H9 (cell line): ENCODE measurements at places on chromosomes 6 and 20.

GRCh38 chr6:111663692-111664564, 58.2 kb upstream of the TRAF3IP2 start:
- no peaks in the 10 kb centered on the region for H3K36me3 ChIP-seq
- peak overlapping the region; percentile 29 for H3K27ac ChIP-seq
- peak overlapping the region; percentile 65; the same call in 1 of the 3 replicates for H3K4me3 ChIP-seq
- H3K4me1 ChIP-seq, result peaks cover 23% of the 10 kb centered on the region

DNA sequence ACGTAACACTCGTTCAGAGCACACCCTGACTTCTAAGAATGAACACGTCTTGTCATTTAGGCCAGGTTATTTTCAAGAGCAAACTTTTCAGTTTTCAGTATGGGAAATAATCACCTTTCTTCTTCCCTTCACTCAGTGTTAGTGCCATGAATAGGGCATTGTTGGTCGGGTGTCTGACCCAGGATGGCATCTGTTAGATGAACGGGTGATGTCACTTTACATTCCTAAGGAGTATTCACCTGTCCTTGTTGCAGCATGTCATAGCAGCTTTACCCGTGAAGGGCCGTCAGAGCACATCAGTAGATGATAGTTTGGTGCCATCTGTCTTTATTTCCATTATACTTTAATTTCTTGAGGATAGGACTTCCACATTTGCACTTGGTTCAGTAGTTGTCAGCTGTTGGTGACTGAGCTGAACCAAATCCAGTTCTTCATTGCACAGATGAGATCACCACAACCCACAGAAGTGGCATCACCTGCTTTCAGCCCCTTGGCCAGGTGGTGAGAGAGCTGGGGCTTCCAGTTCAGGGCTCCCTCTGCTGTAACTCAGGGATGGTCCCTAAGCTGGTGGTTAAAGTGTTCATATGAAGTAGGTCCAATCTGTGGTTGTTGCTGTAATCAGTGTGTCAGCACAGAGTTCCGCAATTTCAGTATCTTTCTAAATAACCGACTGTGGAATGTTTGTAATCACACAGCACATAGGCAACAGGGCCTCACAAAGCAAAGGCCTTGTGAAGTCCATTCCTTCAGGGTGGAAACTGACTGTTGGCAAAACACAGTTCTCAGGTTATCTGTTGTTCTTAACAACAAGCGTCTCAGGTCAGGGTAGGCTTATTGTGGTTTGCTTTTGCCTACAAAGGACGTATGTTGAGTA, 68.2 kb downstream of the FAM120B start:
- no peaks in the 10 kb centered on the region; the same call in 1 of the 2 replicates for H3K36me3 ChIP-seq
- H3K27ac ChIP-seq, result no peak overlapping the region

DNA sequence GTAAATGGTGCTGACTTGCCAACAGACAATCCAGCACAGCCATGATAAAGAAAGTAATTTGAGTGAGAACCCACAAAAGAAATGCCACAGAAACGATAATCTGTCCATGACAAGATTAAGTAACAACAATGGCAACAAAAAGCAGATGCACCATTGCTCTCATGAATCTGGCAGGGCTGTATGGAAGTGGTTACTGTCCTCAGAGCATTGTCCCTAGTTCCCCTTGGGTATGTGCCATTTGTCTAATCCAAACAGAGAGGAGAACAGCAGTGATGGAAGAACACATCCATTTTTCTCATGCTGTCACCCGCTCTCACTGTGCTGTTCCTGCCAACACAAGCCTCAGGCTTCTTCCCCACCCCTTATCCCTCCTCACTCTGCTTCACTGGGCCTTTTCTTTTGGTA, 65.8 kb downstream of the REV3L start:
- H3K36me3 ChIP-seq, result no peaks in the 10 kb centered on the region
- no peak overlapping the region for H3K27ac ChIP-seq
- H3K27me3 ChIP-seq, result no peaks in the 10 kb centered on the region
- no peak overlapping the region for H3K4me3 ChIP-seq
- no peak for DNase-seq
- no peaks in the 10 kb centered on the region for H3K4me1 ChIP-seq

DNA sequence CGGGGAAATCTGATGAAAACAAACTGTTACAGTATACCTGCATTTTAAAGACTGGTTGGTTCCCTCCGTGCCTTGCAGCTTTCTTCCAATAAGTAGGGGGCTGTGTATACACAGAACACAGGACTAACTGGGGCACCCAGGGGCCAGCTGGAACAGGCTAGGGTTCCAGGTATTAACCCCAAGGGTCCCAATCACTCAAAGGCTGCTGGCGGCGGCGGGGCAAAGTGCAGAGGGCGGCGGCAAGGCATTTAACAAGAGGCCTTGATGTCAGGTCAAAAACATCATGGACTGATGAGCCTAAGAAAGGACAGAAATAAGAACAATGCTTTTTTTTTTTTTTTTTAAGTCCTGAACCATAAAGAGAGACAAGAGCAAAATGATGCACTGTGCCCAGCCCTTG, 2.5 kb downstream of the PMEPA1 start:
- peak overlapping the region; percentile 94 for H3K4me3 ChIP-seq
- H3K27me3 ChIP-seq, result no peaks in the 10 kb centered on the region
- H3K27ac ChIP-seq, result no peak overlapping the region
- peaks cover 3% of the 10 kb centered on the region; the same call in 1 of the 2 replicates for H3K4me1 ChIP-seq
- DNase-seq, result no peak
- peaks cover 5% of the 10 kb centered on the region; the same call in 1 of the 3 replicates for H3K36me3 ChIP-seq

DNA sequence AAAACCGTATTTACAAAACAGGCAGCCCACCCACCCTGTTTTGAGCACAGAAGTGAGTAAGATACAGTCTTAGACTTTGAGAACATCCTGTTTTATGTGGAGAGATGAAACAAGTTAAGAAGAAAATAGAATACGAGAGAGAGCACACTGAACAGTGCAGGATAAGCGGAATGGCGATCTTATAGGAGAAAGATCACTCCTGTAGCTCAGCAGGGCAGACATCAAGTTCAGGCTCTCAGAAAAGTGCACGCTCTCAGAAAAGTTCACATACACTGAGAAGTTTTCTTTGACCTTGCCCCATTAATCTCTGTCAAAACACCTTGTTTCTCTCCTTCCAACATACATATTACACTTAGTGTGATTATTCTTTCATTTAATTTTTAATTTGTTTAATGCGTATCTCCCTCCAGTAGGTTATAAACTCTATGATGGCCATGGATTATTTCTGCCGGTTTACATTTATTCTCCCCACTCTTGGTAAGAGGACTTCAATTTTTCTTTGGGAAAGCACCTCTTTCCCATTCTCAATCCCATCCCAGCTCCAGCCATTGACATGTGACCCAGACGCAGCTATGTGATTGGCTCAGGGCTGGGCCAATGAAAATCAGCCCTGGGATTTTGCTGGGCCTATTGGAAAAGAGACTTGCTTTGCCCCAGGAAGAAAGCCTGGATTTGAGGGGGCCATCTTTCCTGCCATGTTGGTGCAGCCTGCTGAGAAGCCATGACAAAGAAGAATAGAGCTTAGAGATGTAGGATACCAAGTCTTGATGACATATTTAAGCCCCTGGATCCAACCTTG, 16.2 kb downstream of the KCNB1 start:
- H3K27me3 ChIP-seq, result no peaks in the 10 kb centered on the region
- no peak for DNase-seq

GRCh38 chr6:170186941-170187668, 103.8 kb downstream of the DLL1 start:
- no peak overlapping the region for H3K27ac ChIP-seq
- H3K4me1 ChIP-seq, result no peaks in the 10 kb centered on the region
- H3K27me3 ChIP-seq, result no peaks in the 10 kb centered on the region
- 0 out of 2 replicates have a peak, but pooled peaks cover 3% of the 10 kb centered on the region for H3K36me3 ChIP-seq
- no peak for DNase-seq
- no peak overlapping the region for H3K4me3 ChIP-seq

DNA sequence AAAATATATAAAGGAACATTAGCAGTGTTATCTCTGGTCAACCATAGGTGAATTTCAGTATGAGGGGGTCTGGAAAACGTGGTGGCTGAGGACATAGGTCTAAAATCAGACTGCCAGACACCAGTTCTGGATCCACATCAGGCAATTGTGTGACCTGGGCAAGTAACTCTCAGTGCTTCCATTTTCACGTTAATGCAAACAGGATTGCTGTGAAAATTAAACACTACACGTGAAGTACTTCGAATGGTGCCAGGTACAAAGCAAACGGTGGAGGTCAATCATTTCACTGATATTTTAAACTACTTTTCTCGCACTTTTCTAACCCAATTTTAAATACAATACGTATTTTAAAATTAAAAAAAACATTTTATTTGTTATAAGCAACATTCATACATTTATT, 315.7 kb downstream of the TRDN start:
- no peak for DNase-seq
- no peaks in the 10 kb centered on the region for H3K4me1 ChIP-seq
- H3K4me3 ChIP-seq, result no peak overlapping the region
- H3K27ac ChIP-seq, result no peak overlapping the region
- no peaks in the 10 kb centered on the region for H3K36me3 ChIP-seq
- no peaks in the 10 kb centered on the region for H3K27me3 ChIP-seq

DNA sequence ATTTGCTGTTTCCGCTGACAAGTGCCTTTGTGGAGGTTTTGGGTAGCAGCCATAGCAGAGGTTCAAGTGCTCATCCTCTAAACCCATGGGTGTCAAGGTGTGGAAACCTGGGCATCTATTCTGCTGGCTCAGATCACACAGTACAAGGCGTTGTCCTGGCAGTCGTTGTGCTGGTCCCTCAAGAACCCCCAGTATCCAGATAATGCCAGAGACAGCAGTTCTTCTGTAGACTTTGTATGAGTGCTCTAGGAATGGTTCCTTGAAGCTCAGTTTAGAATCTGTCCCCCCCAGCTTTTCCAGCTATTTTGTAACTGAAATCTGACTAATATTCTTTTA, 655.7 kb upstream of the MAP3K7 start:
- H3K27me3 ChIP-seq, result no peaks in the 10 kb centered on the region
- no peaks in the 10 kb centered on the region for H3K4me1 ChIP-seq
- DNase-seq, result no peak
- H3K4me3 ChIP-seq, result no peak overlapping the region
- H3K36me3 ChIP-seq, result no peaks in the 10 kb centered on the region

DNA sequence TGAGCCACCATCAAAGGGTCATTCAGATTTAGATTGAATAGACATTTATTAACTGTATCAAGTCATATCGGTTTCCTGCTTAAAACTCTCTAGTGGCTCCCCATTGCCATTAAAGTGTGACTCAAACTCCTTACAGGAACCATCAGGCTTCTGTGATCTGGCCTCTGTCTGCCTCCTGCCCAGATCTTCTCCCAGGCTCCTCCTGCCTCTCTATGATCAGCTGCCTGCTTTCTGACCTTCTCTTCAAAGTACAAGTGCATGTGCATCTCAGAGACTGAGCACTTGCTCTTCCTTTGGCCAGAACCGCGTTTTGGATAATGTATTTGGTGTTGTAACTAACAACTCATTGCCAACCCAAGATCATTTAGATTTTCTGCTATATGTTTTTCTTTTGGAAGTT, 52.7 kb downstream of the IL20RA start:
- no peak for DNase-seq
- peaks cover 7% of the 10 kb centered on the region; the same call in 1 of the 2 replicates for H3K4me1 ChIP-seq
- H3K36me3 ChIP-seq, result no peaks in the 10 kb centered on the region
- no peak overlapping the region for H3K27ac ChIP-seq
- H3K4me3 ChIP-seq, result no peak overlapping the region

- no peak overlapping the region for H3K27ac ChIP-seq
- H3K36me3 ChIP-seq, result no peaks in the 10 kb centered on the region
- no peaks in the 10 kb centered on the region for H3K4me1 ChIP-seq
- H3K27me3 ChIP-seq, result no peaks in the 10 kb centered on the region
- H3K4me3 ChIP-seq, result no peak overlapping the region
- DNase-seq, result no peak
Observed at GRCh38 chr6:145823328-145823944, 8.8 kb upstream of the FBXO30 start.

DNA sequence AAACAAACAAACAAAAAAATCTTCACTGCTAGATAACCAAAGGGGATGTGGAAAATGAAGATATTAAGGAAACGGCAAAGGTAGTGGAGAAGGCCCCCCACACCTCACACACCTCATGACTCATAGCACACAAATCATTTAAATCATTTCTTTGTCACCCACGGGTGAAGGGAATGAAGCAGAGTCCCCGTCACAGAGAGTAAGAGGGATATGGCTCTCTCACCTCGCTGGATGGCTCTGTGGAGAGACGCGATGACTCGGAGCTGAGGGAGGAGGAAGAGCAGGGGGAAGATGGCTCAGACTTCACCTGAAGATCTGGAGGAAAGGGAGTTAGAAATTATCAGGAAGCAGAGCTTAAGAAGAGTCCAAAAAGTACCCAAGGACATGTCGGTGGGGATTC, 1.2 kb downstream of the ATF6B start:
- H3K27me3 ChIP-seq, result no peaks in the 10 kb centered on the region
- H3K36me3 ChIP-seq, result peaks cover 40% of the 10 kb centered on the region
- H3K4me1 ChIP-seq, result no peaks in the 10 kb centered on the region
- H3K4me3 ChIP-seq, result peak overlapping the region; percentile 99

DNA sequence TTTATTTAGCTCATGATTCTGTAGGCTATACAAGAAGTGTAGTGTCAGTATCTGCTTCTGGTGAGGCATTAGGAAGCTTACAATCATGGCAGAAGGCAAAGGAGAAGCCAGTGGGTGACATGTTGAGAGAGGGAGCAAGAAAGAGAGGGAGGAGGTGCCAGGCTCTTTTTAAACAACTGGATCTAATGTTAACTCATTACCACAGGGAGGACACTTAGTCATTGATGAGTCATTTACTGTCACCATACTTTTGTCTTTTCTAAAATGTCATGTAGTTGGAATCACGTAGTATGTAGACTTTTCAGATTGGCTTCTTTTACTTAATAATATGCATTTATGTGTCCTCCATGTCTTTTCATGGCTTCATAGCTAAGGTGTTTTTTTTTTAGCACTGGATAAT, 58.1 kb downstream of the NUS1 start:
- H3K4me1 ChIP-seq, result no peaks in the 10 kb centered on the region
- H3K4me3 ChIP-seq, result no peak overlapping the region
- H3K27ac ChIP-seq, result no peak overlapping the region
- H3K27me3 ChIP-seq, result no peaks in the 10 kb centered on the region
- H3K36me3 ChIP-seq, result no peaks in the 10 kb centered on the region

DNA sequence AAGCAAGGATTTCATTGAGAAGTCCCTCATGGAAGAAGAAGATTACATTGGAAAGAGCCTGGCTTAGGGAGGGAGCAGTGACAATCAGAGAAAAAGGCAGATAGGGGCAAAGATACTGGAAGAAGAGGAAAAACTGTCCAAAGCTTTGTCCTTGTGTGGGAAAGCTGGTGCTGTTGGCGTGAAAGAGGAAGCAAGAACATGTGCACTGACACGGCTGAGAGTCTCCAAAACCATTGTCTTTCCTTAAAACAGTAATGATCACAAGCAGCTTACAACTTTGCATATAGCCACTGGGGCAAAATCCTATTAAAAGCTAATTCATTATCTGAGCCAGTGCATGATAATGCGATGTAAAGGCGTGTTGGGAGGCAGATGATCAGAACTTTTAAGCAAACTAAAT, 85.1 kb upstream of the ESR1 start:
- H3K4me1 ChIP-seq, result no peaks in the 10 kb centered on the region
- H3K27ac ChIP-seq, result no peak overlapping the region
- H3K36me3 ChIP-seq, result no peaks in the 10 kb centered on the region
- no peak overlapping the region for H3K4me3 ChIP-seq
- H3K27me3 ChIP-seq, result no peaks in the 10 kb centered on the region; the same call in 1 of the 2 replicates
- DNase-seq, result no peak

- no peak overlapping the region for H3K27ac ChIP-seq
- H3K4me1 ChIP-seq, result no peaks in the 10 kb centered on the region
- DNase-seq, result no peak
- H3K27me3 ChIP-seq, result no peaks in the 10 kb centered on the region
Observed at GRCh38 chr6:64054861-64055260, 419.3 kb downstream of the PHF3 start.
